ENCODE measurements at places on chromosomes 6 and 20.

DNA sequence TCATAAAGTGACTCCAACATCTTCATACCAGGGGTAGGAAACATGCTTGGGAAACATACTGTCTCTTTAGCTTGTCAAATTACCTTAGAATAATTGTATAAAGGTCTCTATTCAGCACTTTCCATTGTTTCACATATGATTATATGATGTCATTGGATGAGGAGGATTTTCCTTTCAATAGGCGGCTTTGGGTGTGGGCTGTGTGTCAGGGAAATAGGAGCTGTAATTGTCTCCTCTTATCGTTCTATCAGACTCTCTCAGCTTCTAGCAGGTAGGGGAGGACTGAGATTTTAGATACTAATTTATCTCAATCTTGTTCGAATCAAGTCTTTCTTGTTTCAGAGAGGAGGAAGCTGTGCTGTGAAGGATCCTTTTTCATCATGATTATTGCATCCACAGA is 179.4 kb upstream of the OLIG3 start:
- no peak for DNase-seq

DNA sequence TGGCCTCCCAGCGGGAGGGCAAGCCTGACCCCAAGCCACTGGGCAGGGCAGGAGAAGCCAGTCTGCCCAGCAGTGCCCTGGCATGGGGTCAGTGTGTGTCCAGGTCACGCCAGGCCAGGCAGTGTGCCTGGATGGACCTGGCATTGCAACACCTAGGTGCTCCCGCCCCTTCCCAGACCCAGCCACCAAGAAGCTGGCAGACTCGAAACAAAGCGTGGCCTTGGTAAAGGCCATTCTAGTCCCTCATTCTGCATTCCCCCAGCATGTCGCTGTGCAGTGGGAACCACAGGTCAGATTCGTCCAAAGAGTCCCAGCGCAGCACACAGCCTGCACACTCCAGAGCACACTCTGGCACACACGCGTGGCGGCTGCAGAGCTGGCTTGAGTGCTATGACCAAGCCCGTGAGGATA is 19.3 kb upstream of the APMAP start:
- DNase-seq = no peak

DNA sequence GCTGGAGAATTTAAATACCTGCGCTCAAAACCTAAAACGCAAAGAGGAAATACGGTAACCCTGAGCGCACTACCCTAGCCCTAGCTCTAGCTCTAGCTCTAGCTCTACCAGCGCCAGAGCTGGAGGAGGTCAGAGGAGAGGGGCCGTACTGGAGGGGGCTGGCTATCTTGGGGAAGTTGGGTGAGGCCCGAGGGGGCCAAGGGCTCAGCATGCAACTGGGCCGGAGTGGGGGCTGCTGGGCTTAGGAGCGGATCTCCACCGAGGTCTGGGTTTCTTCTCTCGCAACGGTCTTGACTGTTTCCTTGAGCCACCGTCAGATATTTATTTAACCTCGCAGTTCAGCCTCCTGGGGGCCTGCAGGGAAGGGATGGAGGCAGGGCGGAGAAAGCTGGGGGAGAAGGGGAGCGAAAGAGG is 91.0 kb downstream of the NCR2 start:
- no peak for DNase-seq

DNA sequence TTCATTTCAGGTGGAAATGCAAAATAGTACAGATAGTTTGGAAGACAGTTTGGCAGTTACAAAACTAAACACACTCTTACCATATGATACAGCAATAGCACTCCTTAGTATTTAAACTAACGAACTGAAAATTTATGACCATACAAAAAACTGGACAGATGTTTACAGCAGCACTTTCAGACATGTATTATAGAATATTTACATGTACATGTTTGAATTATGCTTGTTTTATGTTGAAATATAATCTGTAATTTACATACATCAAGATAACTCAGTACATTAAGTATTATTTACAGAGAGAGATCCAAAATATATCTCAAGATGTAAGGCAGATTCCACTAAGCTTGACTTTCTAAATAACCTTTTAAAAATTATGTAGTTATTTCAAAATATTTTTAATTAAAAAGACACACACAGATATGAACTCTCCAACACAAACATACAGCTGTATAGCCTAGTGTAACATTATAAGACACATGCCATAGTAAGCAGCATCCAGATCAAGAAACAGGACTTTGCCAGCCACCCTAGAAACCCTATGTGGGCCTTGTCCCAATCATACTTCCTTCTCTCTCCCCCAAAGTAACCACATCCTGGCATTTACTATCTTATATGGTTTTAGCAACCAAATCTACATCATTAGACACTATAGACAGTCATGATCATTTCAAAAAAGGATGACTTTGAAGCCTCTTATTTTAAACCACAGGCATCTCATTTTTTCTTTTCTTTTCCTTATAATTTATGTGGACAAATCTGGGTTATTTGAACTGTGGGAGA is 82.2 kb downstream of the MAN1A1 start:
- DNase-seq = no peak

GRCh38 chr6:25630508-25631278 is 21.3 kb upstream of the SCGN start:
- DNase-seq = no peak

GRCh38 chr20:1817577-1818211 is 77.5 kb upstream of the SIRPA start:
- DNase-seq = no peak
